ENCODE measurements at places on chromosomes 16 and 17.

GRCh38 chr16:253833-254232 lies 19.2 kb downstream of the FAM234A start:
- no peak for DNase-seq

GRCh38 chr17:75970626-75971025 lies 8.3 kb downstream of the ACOX1 start:
- no peak for DNase-seq

DNA sequence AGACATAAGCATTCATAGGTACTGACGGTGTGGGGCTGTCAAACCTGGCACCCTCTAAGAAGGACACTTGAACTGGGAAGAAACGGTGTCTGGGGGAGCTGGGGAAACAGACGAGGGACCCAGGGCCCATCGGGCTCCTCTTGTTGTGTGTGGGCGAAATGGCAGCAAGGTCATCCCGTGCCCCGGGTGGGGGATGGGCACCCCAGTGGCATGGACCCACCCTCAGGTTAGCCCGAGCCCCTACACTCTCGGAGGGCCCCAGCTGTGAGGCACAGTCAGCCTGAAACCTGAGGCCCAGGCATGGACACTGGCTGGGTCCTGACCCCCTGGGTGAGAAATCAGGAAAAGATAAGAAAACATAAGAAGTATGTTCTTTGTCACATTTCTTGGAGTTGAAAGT lies 57.1 kb downstream of the MYO18A start:
- no peak for DNase-seq

- DNase-seq: no peak
These were observed 4.0 kb upstream of the ABCC3 start for GRCh38 chr17:50630524-50631194.

DNA sequence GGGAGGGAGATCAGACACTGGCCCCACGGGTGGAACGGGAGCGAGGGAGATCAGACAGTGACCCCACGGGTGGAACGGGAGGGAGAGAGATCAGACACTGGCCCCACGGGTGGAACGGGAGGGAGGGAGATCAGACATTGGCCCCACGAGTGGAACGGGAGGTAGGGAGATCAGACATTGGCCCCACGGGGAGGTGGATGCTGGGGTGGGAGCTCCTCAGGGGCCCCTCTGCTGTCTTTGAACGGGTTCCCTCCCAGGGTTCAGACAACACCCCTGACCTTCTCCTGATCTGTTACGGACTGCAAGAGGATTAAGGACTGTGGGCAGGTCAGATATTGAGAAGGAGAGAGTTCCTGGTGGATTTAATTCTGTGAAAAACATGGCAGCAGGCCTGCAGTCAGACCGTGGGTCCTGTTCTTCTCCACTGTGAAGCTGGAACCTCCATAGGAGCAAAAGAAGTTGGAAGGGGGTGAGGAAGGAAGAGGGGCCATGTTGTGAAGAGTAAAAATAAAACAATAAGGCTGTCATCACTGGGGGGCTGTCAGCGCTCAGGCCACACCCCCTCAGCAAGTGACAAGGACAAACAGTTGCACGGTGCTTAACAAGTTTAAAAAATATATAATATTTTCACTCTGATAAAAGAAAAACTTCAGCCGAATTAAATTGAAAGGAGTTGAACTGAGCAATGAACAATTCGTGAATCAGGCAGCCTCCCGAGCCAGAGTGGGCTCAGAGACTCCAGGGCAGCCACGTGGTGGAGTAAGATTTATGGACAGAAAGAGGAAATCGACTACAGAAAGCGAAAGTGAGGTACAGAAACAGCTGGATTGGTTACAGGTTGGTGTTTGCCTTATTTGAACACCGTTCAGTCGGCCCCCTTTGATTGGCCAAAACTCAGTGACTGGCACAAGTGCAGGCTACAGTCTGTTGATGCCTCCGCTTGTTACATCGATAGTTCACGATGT lies 348.7 kb upstream of the TNRC6C start:
- DNase-seq: no peak

- DNase-seq: no peak
These were observed 36.1 kb downstream of the GINS2 start for GRCh38 chr16:85652431-85653221.

DNA sequence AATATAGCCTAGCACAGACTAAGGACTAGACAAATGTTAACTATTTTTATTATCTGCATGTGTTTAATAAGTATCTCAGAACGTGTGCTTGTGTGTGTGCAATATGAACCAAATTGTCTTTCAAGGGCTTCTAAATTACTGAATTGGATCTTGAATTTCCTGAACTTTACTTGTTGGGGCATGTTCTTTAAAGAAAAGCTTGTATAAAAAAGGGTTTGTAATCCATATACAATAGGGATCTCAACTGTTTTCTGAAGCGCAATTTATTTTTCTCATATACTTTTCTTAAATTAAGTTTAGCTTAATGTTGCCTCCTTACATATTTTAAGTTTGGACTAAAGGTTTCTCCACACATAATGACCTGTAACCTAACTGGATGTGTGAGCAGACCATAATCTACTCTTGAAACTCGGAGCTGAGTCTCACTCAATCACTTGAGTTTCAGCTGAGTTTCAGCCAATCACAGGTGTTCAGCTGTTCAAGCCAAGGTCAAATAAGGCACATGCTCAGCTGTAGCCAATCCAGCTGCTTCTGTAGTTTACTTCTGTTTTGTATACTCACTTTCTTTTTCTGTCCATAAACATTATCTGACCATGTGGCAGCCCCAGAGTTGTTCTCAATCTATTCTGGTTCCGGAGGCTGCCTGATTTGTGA lies 72.3 kb downstream of the CDK5R1 start:
- DNase-seq: no peak

- no peak for DNase-seq
These were observed 542 bp downstream of the ZNF764 start for GRCh38 chr16:30557707-30557956.

DNA sequence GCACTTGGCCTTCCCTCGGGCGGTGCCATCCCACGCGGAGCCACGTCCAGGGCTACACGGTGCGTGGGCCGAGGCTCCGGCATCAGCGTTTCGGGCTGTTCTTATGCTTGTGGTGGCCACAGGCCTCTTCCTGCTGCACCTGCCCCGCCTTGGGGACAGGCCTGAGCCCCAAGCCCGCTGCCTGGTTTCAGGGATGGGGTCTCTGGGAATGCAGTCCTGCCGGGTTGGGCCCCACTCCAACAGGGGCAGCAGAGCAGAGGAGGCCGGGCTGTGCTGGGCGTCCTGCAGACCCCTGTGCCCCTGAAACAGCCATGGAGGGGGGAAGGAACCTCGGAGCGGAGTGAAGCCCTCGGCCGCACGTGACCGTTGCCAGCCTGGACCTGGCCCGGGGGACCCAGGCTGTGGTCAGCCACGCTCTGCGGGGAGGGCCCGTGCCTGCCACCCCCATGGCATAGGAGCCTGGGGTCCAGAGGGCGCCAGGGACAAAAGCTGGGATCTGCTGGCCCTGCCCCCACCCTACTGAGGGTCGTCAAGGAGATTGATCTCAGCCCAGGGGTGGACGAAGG lies 453 bp upstream of the WFIKKN1 start:
- DNase-seq: no peak

DNA sequence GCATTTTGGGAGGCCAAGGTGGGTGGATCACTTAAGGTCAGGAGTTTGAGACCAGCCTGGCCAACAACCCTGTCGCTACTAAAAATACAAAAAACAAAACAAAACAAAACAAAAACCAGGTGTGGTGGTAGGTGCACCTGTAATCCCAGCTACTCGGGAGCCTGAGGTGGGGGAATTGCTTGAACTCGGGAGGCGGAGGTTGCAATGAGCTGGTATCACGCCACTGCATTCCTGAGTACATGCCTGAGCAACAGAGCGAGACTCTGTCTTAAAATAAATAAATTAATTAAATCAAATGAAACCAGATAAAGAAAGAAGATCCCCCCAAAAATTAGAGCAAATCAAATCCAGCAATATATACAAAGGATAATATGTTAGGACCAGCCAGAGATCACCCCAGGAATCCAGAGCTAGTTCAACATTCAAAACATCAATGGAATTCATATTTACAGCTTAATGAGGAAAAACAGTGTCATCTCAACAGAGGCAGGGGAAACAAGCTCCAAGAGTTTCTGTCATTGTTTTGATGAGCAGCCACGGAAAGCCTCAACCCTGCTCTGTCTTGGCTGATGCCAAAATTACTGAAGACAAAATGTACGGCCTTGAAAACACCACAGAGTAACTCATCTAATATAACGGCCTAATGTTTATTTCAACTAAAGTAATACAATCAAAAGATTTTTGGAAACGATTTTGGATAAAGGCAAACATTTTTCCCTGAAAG lies 3.7 kb downstream of the PEMT start:
- no peak for DNase-seq

DNA sequence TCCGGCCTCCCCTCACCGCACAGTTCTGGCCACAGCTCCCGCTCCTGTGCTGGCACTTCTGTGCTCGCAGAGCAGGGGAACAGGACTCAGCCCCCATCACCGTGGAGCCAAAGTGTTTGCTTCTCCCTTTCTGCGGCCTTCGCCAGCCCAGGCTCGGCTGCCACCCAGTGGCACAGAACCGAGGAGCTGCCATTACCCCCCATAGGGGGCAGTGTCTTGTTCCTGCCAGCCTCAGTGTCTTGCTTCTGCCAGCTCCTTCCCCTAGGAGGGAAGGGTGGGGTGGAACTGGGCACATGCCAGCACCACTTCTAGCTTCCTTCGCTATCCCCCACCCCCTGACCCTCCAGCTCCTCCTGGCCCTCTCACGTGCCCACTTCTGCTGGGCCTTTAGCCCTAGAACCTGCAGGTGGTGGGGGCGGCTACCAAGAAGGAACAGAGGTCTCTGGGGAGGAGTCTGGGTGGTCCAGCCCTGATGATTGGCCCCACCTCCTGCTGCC lies 645 bp upstream of the ELMO3 start:
- no peak for DNase-seq

DNA sequence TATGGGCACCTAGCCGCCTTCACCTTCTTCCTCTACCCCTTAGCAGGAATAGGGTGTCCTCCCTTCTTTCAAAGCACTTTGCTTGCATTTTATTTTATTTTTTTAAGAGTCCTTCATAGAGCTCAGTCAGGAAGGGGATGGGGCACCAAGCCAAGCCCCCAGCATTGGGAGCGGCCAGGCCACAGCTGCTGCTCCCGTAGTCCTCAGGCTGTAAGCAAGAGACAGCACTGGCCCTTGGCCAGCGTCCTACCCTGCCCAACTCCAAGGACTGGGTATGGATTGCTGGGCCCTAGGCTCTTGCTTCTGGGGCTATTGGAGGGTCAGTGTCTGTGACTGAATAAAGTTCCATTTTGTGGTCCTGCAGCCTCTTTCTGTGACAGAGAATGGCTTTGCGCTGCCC lies 4.6 kb downstream of the TMUB2 start:
- DNase-seq: no peak

GRCh38 chr16:31216422-31217135 lies at the start of gene PYDC1:
TSS of gene PYDC1 (minus strand) at chr16:31217135. CDS start at chr16:31217028, 107 bp downstream.
- no peak for DNase-seq
